ENCODE measurements at places on chromosomes 5 and 9.

DNA sequence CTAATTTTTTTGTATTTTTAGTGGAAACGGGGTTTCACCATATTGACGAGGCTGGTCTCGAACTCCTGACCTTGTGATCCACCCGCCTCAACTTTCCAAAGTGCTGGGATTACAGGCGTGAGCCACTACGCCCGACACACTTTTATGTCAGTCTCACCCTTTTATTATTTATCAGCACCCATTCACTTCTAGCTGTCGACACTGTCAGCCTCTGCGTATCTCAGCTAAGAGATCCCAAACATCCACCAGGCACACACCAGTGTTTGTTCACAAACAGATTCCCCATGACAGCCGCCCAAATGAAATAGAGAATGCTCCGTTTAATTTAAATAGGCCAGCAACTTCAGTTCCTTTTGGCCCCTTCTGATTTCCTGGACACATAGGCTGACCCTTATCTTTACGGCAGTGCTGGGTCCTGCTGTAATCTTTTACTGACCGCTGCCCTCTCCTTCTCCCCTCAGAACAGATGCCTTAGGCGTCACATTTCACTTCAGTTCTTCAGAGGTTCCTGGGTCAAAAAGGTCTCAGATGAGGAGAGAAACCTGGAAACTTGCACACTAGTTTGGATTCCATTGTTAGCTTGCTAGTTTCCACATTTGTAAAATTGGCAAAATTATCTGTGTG is 43.1 kb upstream of the CKMT2 start:
- DNase-seq, result no peak

GRCh38 chr5:142719836-142720370 is 34.0 kb upstream of the FGF1 start:
- DNase-seq, result no peak

DNA sequence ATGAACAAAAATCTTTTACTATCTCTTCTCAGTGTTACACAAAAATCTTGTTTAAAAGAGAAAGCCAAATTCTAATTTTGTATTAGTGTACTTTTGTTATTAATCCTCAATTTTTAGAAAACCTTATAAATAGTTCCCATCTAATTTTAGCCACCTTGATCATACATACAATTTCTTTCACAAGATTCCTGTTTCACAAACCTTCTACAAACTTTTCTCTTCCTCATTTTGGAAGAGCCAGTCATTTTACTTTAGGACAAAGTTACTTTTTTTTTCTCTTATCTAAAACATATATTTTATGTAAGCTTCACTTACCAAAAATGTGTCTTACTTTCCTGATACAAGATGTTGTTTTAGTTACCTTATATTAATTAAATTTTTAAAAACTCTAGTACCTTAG is 161.3 kb downstream of the YIPF5 start:
- no peak for DNase-seq

DNA sequence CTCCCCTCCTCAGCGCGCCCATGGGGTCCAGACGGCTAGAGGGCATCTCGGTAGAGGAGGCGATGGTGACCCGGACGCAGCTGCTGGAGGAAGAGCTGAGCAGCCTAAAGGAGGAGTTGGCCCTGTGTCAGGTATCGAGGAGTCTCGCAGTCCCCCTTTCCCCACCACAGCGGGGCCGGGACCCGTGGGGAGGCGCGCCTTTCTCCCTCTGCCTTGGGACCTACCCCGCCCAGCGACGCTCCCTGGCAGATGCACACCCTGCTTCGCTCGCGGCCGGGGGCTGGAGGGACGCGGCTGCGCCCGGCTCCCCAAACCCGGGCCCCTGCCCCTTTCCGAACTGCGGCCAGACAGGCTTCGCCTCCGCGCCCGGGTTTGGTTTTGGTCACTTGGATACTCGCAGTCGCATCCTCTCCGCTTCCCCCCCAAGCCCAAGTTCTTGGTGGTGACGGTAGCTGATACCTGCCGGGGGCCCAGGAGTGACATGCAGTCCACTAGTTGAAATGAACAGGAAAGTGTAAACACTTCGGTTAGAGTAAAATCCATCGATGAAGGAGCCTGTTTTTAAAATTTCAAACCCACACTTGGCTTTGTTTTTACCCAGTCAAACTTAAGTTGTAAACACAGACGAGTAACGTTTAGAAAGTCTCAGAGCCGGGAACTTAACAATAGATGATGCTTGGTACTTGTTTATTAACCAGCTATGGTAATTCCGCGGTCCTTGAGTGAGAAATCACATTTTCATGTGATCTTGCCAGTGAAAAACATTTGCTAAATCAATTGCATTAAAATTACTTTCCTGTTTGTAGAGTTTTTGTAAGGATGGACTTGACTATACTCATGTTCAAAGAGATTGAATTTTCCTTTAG is 688 bp downstream of the CNTLN start:
- DNase-seq, result peak; percentile 35

GRCh38 chr9:36080519-36080918 is 43.8 kb downstream of the RECK start:
- no peak for DNase-seq

DNA sequence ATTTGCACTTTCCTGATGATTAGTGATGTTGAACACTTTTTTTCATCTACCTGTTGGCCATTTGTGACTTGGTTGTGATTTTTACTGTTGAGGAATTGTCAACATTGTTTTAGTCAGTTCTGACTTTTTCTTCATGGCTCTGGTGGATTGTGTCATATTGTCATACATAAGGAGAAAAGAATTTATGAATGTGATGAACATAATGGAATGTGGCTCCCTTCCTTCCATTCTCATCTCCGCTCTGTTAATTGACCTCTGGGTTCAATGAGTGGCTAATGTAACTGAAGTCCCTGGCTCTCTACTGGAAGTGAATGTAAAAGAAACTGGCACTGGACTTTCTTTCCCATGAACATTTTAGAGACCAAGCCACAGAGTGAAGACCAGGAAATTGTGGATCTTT is 49.2 kb downstream of the KIAA1958 start:
- DNase-seq, result no peak

DNA sequence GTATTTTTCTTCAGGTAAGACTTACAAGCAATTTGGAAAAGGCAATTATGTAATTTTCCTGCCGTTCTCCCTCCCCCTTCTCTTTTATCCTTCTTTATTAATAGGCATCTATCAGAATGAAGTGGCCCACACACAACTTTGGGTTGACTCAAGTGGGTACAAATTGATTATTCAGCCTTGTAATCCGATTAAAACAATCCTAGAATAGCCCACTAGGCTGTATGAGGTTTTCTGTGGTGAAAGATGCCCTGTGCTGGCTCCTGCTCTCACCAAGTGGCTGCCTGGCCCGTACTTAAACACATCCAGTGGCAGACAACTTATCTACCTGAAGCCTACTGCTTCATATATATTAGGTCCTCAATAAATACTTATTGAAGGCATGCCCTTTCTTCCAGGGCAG is 177.3 kb upstream of the C9orf72 start:
- DNase-seq, result no peak

DNA sequence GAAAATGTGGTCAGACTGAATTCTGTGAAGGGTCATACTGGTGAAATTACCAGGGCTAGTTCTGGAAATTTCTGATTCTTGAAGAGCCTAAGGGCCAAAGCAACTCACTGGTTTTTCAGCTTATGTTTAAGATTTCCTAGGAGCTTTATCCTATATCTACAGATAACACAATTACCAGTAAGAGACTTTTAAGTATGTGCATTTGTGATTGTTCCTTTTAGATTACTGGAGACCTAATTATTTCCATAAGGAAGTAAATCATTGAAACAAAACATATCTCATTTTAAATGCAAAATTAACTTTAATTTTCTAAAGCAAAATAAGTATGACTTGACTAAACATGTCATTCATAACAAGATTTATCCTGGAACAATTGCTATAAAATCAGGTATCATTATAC is 134.2 kb downstream of the MPDZ start:
- no peak for DNase-seq

- no peak for DNase-seq
Observed at GRCh38 chr5:31511305-31511704, 20.6 kb downstream of the DROSHA start.

GRCh38 chr5:153893817-153894216 is 144.9 kb downstream of the FAM114A2 start:
- DNase-seq, result no peak

GRCh38 chr5:123520677-123521247 is 8.8 kb downstream of the CSNK1G3 start:
- no peak for DNase-seq

GRCh38 chr9:38272710-38273109 is 119.8 kb upstream of the ALDH1B1 start:
- DNase-seq, result no peak

DNA sequence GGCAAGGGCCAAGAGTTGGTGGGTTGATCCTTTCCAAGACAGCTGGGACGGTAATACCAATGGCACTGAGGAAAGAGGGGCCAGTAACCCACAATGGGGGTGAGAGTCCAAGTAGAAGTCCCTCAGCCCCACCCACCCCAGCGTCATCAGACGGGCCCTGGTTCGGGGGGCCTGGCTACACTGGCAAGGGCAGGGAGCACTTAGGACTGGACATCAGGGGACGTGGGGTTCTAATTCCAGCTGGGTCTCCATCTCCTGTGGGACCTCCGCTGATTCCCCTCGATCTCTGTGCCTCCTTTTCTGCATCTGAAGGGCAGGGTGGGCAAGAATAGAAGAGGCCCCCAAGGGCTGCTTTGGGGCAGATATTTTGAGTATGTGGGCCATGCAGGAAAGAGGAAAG is 53.5 kb upstream of the FCN1 start:
- no peak for DNase-seq

GRCh38 chr5:149999866-150000255 is 593 bp downstream of the TIGD6 start:
- DNase-seq, result no peak

GRCh38 chr9:20570756-20571155 is 51.5 kb downstream of the MLLT3 start:
- no peak for DNase-seq

DNA sequence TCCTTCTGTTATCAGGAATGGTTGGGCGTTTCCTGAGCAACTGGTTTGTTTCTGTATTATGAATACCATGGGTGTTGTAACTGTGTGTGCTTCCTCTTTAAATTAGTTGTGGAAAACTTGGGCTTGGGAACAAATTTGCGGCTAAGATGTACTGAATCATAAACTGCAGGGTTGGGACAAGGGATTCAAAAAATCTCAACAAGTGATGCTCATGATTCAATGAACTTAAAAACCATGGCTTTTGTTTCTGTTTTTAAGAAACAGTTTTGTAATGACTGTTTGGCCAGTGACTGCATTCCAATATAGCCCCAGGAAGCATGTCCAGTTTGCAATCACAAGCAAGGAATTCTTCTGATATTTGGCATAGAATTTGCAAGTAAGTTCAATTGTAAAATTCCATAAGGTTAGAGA is 657.5 kb upstream of the WWC1 start:
- DNase-seq, result no peak

GRCh38 chr9:135198586-135199285 is 111.3 kb downstream of the OLFM1 start:
- no peak for DNase-seq

GRCh38 chr5:134579284-134579771 is 53.3 kb downstream of the SAR1B start:
- no peak for DNase-seq

- DNase-seq, result peak; percentile 57
Observed at GRCh38 chr5:136133222-136133921, 727 bp downstream of the SMAD5 start.

- no peak for DNase-seq
Observed at GRCh38 chr9:117744856-117745389, 40.7 kb downstream of the TLR4 start.

GRCh38 chr5:56908942-56909293 is 478 bp upstream of the SETD9 start:
- DNase-seq, result no peak

DNA sequence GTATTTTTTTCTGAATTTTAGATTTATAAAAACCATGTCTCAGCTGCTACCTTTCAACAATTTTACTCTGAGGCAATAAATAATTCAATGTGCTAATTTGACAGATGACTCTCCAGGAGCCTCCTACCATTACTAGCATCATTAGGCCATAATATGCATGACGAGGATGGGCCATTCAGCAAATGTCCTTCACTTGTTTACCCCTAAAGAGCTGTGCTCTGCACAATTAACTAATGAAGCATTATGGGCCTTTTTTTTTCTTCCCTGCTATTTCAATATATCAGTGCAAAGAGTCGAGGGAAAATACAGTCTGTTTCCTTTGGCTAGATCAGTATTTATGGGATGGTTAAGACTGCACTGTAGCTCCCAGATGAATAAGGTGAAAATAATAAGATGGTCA is 627.2 kb downstream of the ISL1 start:
- no peak for DNase-seq

- DNase-seq, result no peak
Observed at GRCh38 chr9:113721856-113722255, 154.3 kb upstream of the ZNF618 start.

GRCh38 chr9:83065233-83065632 is 2.3 kb upstream of the RASEF start:
- no peak for DNase-seq

GRCh38 chr5:75571547-75571946 is 39.7 kb upstream of the ANKDD1B start:
- DNase-seq, result no peak

DNA sequence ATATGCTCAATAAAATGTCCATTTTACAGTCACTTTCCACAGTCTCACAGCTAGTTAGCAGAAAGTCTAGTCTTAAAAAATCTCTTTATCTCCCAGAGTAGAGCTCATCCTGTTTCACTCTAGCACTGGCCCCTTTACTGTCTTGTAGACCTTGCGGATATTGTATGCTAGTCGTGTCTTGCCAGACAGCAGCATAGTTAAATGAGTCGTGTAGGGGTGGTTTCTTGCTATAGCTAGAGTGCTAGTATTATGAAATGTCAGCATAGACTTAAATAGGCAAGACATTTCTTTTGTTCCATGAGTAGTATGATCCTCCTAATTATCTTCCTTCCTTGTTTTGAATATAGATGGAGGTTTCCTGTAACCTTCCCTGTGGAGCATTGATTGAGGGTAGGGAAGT is 77.4 kb downstream of the C7 start:
- DNase-seq, result no peak

GRCh38 chr9:6567140-6567591 is 78.4 kb downstream of the GLDC start:
- no peak for DNase-seq

DNA sequence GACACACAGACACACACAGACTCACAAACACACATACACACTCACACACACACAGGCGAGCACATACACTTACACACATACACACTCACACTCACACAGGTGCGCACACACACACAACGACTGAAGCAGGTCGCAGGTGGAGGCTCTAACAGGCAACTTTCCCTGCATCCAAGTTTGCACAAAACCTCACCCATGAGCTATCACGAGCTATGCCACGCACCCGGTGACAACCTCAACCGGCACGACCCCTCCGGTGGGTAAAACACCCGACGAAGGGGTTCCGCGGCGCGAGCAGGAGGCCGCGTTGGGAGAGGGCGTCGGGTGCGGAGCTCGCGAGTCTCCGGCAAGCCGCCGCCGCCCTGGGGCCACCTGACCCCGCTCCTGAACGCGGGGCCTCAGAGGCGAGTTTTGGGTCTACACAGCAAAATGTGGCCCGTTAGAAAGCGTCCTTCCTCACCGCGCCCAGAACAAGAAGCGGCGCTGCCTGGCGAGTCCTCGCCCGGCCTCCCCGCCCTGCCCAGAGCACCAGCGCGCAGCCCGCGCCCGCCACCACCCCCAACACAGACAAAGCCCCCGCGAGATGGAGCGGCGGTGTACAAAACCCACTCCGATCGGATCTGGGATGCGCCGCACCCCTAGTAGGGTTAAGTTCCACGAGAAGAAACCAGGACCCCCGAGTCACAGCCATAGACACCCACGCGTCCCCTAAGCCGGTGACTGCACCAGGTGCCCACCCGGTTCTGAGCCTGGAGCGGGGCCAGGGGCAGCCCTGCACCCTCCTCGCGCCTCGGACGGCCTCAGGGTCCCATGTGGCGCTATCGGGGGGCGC is 665 bp downstream of the SLC6A3 start:
- no peak for DNase-seq

- no peak for DNase-seq
Observed at GRCh38 chr9:94741866-94742265, 15.4 kb downstream of the AOPEP start.

Data from bone marrow (tissue), 2 donors.